ENCODE measurements at places on chromosomes 7 and 10. TPM values are rescaled to one million over a fixed set of nuclear protein-coding genes. Genes with fewer than 3 reads are reported as not detected.

Gene ADARB2
- not detected for total RNA-seq

DNA sequence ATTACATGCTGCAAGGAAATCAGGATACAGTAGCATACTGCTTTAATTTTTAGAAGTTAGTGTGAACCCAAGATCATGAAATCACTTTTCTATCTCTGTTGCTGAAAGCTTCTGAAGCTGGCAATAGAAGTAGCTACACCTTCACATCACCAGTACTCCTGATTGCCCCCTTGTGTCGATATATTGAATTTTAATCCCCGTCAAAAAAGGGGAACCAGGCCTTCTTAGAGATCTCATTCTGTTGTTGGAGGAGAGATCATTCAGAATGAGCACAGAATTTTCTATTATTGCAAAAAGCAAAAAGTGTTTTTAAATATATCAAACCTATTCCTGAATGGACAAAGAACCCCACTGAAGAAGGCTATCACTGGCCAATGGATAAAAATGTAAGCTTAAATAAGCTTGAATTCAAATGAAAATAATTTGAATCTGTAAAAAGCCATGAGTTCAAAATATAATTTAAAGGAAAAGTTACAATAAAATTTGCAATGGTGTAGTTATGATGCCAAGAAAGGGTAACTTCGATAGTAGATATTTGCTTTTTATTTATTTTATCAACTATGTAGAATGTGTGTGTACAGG lies 39.7 kb upstream of the TEX47 start:
- DNase-seq = no peak

DNA sequence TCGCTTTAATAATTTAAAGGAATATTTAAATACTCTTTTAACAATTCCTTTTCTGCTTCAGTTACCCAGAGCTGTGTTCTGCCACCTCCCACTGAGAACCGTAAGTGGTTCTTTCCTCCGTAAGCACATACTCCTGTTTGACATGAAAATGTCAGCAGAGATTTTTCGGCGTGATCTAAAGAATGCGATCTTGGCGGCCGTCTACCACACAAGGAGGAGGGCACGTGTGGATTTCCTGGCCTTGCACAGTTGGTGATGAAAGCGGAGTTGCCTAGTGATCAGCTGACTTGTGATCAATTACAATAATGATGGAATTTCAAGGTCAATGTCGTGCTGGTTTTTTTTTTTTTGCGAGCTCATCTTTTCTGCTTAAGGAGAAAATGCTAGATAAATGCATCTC lies 35.6 kb upstream of the INSIG1 start:
- no peak for DNase-seq

DNA sequence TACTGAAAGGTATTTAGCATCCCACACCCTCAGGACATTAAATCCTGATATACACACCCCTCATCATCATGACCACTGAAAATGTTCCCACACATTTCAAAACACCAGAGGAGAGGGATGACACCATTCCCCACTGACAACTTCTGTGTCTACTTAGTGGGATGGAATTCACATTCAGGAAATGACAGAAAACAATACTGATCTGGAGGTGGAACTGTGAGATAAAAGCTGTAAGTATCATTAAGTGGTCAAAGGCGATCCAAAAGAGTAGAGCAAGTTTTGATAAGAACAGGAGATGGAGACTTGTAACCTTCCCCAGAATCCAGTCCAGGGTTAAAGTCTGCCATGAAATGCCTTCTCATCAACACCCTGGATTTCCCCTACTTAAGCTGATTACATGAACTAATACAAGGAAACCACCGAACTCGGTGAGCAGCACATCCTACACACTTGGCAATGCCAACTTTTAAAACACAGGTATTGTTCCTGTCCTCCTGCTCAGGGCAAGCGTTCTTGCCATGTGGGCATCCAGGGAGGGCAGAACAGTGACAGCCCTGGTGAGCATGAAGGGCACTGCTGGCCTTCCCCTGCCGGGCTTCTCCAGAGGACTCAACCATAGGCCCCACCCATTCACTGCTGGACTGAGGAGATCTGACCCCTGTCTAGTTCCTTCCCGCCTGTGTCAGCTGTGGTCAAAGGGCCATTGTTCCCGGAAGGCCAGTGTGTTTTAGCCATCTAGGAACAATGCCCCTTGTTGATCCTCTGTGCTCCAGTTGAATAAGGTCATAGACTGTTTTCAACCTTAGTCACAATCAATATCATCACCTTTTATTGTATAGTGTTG lies 85.0 kb downstream of the SGMS1 start:
- no peak for DNase-seq

GRCh38 chr10:822661-823367 lies 108.7 kb downstream of the LARP4B start:
- no peak for DNase-seq

- DNase-seq = no peak
Observed at GRCh38 chr7:101531726-101532357, 97.3 kb downstream of the MYL10 start.

DNA sequence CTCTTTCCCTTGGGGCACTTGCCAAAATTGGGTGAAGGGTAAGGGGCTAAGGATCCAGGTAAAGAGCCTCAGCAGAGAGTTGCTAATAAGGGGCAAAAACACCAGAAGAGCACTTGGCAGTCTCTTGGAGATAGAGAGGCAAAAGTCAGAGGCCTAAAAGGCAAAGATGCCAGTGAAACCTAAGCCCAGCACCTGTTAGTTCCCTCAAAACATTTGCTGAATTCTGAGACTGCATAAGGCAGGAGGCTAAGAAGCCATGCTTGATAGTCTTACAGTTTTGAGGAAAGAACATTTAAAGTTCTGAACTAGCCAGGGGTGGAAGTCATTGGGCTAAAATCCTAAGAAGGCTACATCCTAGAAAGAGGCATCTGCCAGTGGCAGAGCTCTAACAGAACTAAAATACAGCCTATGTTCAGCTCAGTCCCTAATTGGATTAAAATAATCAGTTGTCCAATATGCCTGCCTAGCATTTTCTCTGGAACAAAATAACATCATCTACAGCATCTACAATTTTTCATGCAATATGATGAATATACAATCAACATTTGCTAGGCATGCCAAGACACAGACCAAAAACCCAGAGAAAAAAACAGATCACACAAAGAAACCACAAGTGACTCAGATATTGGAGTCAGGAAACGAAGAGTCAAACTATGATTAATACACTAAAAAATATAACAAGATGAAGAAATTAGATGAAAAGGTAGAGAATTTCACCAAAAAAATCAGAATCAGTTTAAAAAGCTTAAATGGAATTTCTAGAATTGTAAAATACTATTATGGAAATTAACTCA lies 7.7 kb downstream of the HTR7 start:
- no peak for DNase-seq

All from heart right ventricle (tissue), 16 donors.